Germinal center (tissue), 1 donor: ENCODE measurements at places on chromosomes 3 and 15.

DNA sequence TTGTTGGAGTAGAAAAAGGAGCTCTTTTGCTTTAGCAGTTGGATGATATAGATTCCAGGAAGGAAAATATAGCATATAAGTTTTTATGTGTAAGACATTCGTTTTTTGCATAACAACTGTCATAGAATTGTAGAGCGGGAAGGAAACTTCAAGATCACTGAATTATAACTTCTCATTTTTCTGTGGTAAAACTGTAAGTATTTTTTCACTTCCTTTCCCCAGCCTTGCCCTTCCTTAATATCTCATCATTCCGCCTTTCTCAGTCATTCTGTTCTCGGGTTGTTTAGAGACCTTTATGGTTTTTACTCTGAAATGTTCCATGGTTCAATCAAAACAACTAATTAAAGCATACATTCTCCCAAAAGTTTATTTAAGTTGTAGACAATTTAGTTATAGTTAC is 1.1 kb downstream of the EAF2 start:
- DNase-seq, result peak; percentile 23

GRCh38 chr3:126463521-126463920 is 12.2 kb downstream of the ZXDC start:
- DNase-seq, result no peak

GRCh38 chr3:190017521-190018288 is 103.0 kb downstream of the P3H2 start:
- DNase-seq, result no peak

DNA sequence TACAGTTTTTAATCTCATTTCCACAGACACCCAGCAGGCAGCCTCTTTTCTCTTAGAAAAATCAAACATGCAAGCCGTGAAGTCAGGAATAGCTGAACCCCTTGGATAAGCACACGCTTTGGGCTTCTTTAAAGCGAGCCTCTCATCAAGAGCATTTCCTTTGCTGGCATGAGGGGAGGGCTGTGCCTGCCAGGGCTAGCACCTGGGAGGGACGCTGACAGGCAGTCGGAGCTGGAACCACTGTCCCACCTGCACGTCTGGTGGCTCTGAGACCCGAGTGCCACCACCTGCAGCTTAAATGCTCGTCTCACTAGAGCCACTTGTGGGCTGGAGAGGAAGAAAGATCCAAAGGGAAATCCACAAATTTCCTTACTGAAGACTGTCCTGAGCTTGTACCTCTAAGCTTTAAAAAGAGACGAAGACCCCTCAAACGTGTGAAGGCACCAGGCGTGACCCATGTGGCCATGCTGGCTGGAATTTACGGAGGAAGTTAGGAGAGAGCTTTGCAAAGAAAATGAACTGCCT is 9.4 kb downstream of the MAP6D1 start:
- peak; percentile 26 for DNase-seq

DNA sequence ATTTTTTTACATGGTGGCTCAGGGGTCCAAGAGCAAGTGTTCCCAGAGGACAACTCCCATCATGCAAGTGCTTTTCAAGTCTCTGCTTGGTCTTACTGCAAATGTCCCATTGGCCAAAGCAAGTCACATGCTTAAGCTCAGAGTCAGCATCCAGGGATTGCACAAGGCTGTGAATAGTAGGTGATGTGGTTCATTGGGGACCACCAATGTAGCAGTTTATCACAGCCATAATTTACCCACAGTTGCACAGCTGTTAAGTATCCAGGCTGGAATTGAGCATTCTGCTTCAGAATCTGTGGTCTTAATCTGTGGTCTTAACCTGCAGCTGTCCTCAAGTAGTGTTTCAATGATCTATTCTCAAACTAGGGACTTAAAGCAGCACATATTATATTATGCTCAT is 71.4 kb upstream of the PLCL2 start:
- no peak for DNase-seq

- no peak for DNase-seq
These were observed 172.4 kb downstream of the OXSM start for GRCh38 chr3:25962255-25962654.

DNA sequence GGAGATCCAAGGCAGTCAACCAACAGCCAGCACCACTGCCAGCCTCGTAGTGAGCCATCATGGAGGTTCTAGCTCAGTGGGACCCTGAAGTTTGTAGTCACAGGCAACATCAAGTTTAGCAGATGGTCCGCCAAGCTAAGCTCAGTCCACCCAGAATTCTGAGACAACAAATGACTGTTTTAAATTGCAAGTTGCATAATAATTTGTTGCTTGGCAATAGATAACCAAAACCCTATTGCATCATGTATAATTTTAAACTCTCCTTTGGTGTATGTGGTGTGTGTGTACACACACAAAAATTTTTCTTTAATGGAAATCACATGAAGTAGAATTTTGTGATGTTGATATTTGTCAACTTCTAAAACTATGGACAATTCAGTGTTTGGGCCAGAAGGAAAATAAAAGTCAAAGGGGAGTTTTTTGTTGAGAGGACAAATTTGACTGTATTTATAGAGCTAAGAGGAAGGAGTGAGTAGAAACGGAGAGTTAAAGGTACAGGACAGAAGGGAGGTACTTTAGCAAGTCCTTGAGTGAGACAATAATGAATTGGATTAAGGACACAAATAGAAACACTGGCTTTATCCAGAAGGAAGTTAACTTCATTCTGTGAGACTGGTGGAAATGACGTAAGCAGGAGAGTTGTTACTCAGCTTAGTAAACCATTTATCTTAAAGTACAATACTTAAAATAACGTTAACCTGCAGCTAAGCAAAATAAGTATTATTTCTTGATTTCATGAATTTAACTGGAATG is 83.6 kb downstream of the NCEH1 start:
- no peak for DNase-seq

GRCh38 chr15:70258369-70259027 is 160.8 kb upstream of the TLE3 start:
- no peak for DNase-seq

GRCh38 chr15:52150871-52151270 is 38.3 kb upstream of the BCL2L10 start:
- peak; percentile 72 for DNase-seq

GRCh38 chr3:107524841-107525643 is 2.3 kb downstream of the BBX start:
- DNase-seq, result peak; percentile 8

DNA sequence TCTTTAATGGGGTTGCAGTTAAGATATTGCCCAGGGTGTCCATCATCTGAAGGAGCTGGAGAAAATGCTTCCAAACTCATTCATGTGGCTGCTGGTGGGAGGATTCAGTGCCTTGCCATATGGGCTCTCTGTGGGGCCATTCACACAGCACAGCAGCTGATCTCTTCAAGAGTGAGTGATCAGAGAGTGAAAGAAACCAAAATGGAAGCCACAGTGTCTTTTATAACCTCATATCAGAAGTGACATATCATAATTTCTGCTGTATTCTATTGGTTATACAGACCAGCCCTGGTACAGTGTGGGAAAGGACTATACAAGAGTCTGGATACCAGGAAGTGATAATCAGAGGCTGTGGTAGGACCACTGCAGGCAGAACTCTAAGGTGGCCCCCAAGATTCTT is 33.6 kb downstream of the HHLA2 start:
- no peak for DNase-seq

- DNase-seq, result no peak
These were observed 14.2 kb upstream of the CAND2 start for GRCh38 chr3:12782172-12782815.

DNA sequence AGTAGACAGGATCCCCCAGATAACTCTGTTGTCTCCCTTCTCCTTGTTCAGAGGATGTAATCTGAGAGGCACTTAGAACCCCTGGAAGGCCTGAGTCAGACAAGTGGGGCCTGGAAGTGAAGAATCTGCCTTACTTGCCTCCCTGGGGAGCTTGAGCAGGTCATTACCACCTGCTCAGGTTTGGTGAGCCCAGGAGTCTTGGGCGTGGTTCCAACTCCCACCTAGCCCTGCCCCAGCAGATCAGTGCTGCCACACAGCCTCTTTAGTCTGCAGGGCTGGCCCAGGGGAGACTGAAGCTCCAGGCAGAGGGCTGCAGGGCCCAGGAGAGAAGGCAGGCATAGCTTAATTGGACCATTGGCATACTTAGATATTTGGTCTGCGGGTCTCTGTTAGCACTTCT is 230.0 kb downstream of the ERC2 start:
- no peak for DNase-seq

GRCh38 chr3:89239774-89240173 is 132.4 kb downstream of the EPHA3 start:
- DNase-seq, result no peak

DNA sequence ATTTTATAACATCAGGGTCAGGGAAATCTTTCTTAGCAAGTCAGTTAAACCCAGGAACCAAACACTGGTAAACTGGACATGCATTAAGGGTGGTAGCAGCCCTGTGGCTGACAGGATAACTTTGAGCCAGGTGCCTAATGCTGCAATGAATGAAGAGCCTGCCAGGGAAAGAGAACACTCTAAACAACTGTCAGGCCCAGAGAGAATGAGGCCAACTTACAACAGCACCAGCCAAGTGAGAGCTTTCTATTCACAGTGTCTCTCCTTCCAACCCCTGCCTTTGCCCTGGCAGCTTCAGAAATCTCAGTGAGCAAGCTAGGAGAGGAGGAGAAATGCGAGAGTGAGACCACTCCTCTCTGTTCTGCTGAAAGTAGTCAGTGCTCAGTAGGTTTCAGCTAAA is 50.4 kb upstream of the ATP2C1 start:
- DNase-seq, result no peak

DNA sequence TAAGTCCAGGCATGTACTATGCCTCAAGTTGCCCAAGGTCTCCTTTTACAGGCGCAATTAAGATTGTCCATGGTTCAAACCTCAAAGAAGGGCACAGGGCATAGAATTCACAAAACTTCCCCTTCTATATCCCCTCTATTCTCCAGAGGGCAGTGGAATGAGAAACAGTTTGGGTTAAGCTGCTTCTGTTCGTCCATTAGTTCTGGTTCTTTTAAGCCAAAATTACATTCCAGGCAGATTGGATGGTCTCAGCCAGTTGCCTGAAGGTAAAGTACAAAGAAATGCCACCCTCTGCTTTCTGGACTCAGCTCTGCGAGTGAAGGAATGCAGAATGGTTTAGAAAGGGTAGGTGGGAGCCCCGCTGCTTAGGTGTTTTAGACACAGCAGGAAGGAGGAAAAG is 200.7 kb downstream of the GREM1 start:
- DNase-seq, result no peak

DNA sequence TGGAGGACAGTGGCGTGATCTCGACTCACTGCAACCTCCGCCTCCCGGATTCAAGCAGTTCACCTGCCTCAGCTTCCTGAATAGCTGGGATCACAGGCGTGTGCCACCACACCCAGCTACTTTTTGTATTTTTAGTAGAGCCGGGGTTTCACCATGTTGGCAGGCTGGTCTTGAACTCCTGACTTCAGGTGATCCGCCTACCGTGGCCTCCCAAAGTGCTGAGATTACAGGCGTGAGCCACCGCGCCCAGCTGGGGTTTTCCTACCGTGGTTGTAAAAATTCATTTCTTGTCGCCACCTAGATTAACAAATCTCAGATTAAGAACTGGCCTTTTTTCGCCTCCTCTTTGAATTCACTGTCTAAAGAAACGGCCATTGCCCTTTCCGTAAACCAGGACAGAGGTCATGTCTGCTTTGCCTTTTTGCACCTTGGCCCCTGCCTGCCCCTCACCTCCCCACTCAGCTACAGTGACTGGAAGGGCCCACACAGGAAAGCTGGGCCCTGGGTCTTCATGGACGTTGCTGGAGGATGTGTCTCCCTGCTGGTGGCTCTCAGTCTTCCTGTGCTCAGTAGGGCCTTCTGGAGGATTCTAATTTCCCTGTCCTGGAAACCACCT is 17.2 kb downstream of the ZNF710 start:
- no peak for DNase-seq

- no peak for DNase-seq
These were observed 405.1 kb downstream of the TUSC7 start for GRCh38 chr3:117114517-117115265.

GRCh38 chr3:144429719-144430121 is 458.1 kb downstream of the DIPK2A start:
- DNase-seq, result no peak

DNA sequence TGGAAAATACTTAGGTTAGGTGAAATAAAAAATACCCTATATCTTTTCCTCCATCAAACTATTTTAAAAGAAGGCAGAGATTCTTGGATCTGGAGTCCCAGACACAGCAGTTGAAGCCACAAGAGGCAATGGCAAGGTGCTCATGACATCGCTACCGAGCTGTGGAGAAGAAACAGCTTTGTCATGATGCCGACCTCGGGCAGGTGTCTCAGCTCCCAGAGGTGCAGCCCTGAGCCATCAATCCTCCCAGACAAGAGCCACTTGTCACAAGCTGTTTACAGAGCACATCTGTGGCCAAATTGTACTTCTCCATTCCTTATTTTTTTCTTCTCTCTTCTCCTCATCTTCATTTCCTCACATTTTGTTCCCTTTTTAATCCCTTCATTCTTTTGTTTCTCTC is 50.8 kb downstream of the GPR176 start:
- DNase-seq, result no peak

DNA sequence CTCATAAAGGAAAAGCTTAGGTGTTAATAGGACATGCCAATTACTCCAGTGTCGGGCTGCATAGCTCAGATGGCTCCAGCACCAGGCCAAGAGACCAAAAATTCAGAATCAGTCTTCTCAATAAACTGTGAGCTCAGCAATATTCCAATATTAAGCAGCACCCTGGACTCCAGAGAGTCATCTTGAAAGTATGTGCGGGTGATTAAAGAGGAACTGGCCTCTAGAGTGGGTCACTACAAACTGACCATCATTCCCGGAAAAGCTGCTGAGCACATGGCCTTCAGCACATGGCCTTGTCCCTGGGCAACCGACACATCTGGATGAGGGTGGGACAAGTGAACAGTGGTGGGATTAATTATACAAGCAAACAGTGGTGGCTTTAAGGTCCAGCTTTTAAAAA is 59.0 kb downstream of the MAGI1 start:
- no peak for DNase-seq

GRCh38 chr15:41842229-41842628 is 3.6 kb downstream of the PLA2G4B start:
- no peak for DNase-seq

DNA sequence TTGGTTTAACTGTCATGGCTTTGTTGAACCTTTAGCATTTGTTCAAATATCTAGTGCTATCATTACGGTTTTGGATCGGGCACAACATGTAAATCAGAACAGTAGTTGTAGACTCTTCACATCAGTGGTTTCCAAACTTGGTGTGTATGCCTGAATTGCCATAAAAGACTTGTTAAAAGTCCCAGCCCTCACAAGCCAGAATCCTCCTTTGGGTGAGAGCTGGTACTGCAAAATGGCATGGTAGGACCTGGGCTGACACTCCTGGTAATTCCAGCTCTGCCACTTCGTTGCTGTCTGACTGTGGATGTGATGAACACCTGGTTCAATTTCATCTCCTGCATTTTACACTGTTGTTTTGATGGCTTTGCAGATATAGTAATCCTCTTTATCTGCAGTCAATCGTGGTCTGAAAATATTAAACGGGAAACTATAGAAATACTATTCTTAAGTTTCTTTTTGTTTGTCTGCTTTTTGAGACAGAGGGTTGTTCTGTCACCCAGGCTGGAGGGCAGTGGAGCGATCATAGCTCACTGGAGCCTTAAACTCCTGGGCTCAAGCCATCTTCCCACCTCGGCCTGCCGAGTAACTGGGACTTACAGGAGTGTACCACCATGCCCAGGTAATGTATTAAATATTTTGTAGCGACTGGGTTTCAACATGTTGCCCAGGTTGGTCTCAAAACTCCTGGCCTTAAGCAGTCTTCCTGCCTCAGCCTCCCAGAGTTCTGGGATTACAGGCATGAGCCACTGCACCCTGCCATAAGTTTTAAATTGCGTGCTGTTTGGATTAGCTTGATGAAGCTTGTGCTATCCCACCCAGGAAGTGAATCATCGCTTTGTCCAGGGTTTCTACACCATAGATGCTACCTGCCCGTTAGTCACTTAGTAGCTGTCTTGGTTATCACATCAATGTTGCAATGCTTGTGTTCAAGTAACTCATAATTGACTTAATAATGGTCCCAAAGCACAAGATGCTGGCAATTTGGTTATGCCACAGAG is 61.6 kb downstream of the RAB7A start:
- DNase-seq, result peak; percentile 61
